ENCODE measurements at places on chromosomes 4 and X.

GRCh38 chrX:43745938-43746721 lies 90.0 kb downstream of the MAOA start:
- no peak for DNase-seq
- H3K27me3 ChIP-seq, result no peaks in the 10 kb centered on the region
- H3K4me1 ChIP-seq, result no peaks in the 10 kb centered on the region
- no peak overlapping the region for H3K4me3 ChIP-seq
- no peaks in the 10 kb centered on the region for H3K36me3 ChIP-seq
- H3K27ac ChIP-seq, result no peak overlapping the region

GRCh38 chrX:17052210-17052609 lies 105.8 kb downstream of the REPS2 start:
- no peak overlapping the region for H3K27ac ChIP-seq
- no peaks in the 10 kb centered on the region for H3K27me3 ChIP-seq
- no peak for DNase-seq
- no peaks in the 10 kb centered on the region for H3K36me3 ChIP-seq
- H3K4me3 ChIP-seq, result no peak overlapping the region

GRCh38 chr4:181536196-181536746 lies 706.9 kb upstream of the TENM3 start:
- no peak for DNase-seq
- H3K36me3 ChIP-seq, result no peaks in the 10 kb centered on the region
- no peaks in the 10 kb centered on the region for H3K4me1 ChIP-seq
- H3K27ac ChIP-seq, result no peak overlapping the region
- H3K27me3 ChIP-seq, result no peaks in the 10 kb centered on the region

GRCh38 chr4:26583538-26583864 lies 383 bp upstream of the TBC1D19 start:
- no peaks in the 10 kb centered on the region for H3K27me3 ChIP-seq
- no peaks in the 10 kb centered on the region for H3K36me3 ChIP-seq
- peak overlapping the region; percentile 71 for H3K4me3 ChIP-seq
- DNase-seq, result no peak

- H3K4me3 ChIP-seq, result no peak overlapping the region
- H3K27me3 ChIP-seq, result no peaks in the 10 kb centered on the region
- DNase-seq, result no peak
- no peaks in the 10 kb centered on the region for H3K36me3 ChIP-seq
- no peak overlapping the region for H3K27ac ChIP-seq
- peaks cover 5% of the 10 kb centered on the region for H3K4me1 ChIP-seq
Measured at GRCh38 chrX:136783159-136783558, 2.4 kb upstream of the ARHGEF6 start.

GRCh38 chrX:24080704-24081103 lies 25.9 kb downstream of the EIF2S3 start:
- no peaks in the 10 kb centered on the region for H3K27me3 ChIP-seq
- H3K4me1 ChIP-seq, result no peaks in the 10 kb centered on the region
- DNase-seq, result no peak
- H3K36me3 ChIP-seq, result no peaks in the 10 kb centered on the region

GRCh38 chr4:109665783-109666485 lies 37.3 kb downstream of the CASP6 start:
- no peak overlapping the region for H3K4me3 ChIP-seq
- H3K36me3 ChIP-seq, result no peaks in the 10 kb centered on the region
- no peak overlapping the region for H3K27ac ChIP-seq
- DNase-seq, result no peak

DNA sequence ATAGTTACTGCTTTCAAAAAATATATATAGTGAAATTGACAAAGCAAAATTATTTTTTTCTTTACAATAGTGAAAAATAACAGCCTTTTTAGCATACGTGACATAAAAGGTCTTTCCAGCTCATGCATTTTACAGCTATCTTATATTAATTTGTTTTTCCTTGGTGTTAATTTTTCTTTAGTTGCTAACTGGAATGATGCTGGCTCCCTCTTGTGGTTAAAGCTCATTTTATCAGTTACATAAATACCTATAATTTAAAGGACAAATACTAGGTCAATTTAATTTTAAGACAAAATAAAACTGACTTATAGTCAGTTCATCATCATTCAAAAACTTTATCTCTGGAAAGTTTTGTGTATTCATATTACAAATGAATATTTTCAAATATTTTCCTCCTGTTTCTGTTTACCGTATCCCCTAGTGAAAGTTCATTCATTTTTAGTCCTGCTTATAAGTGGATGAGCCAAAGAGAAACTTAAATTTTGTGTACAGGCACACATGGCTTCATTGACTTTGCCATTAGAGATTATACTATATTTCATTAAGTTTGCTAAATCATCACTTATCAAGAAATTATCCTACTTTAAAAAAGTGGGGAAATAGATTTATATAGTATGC lies 9.9 kb upstream of the ANAPC4 start:
- H3K27ac ChIP-seq, result no peak overlapping the region
- H3K4me1 ChIP-seq, result no peaks in the 10 kb centered on the region
- H3K27me3 ChIP-seq, result no peaks in the 10 kb centered on the region
- H3K4me3 ChIP-seq, result no peak overlapping the region

DNA sequence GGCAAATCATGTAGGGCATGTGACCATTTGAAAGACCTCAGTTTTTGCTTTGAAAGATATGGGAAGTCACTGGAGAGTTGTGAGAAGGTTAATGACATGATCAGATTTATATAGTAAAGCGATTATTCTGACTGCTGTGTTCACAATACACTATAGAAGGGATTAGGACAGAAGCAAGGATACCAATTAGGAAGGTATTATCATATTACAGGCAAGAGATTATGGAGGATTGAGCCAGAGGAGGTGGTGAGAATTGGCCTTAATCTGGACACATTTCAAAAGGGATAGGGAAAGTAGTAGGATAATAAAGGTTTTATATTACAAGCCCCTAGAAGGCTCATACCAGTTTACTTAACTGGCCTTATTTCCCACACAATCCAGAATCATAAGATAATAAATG lies 124.9 kb upstream of the POF1B start:
- DNase-seq, result no peak
- no peaks in the 10 kb centered on the region for H3K36me3 ChIP-seq
- no peak overlapping the region for H3K27ac ChIP-seq
- H3K4me3 ChIP-seq, result no peak overlapping the region

GRCh38 chr4:25002681-25003080 lies 28.1 kb downstream of the LGI2 start:
- H3K4me1 ChIP-seq, result no peaks in the 10 kb centered on the region
- no peak overlapping the region for H3K4me3 ChIP-seq
- no peak overlapping the region for H3K27ac ChIP-seq

GRCh38 chrX:16978193-16978984 lies 31.9 kb downstream of the REPS2 start:
- H3K27ac ChIP-seq, result no peak overlapping the region
- no peaks in the 10 kb centered on the region for H3K27me3 ChIP-seq
- no peak for DNase-seq
- H3K36me3 ChIP-seq, result no peaks in the 10 kb centered on the region
- no peak overlapping the region for H3K4me3 ChIP-seq

- no peak for DNase-seq
- no peak overlapping the region for H3K27ac ChIP-seq
- H3K4me1 ChIP-seq, result no peaks in the 10 kb centered on the region
- no peak overlapping the region for H3K4me3 ChIP-seq
Measured at GRCh38 chr4:5185551-5185950, 134.3 kb downstream of the STK32B start.

DNA sequence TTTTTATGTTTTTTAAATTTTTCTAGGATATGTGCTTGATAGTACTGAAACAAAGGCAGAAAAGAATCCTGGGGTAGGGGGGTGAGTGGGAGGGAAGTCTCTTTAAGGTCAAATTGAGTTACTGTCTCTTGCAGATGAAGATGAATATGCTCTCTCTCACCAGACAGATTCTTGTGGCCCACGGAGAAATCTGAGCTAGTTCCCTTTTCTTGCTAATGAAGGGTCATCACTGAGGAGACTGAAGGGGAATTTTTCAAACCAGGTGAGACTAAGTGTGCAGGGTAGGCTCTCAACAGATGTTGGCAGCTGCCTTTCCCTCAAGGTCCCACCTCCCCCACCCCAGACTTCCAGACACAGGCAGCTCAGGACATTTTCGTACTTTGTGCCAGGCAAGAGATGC lies 21.5 kb downstream of the FAM9C start:
- H3K4me1 ChIP-seq, result no peaks in the 10 kb centered on the region
- no peak for DNase-seq
- no peak overlapping the region for H3K4me3 ChIP-seq
- no peaks in the 10 kb centered on the region for H3K36me3 ChIP-seq
- no peaks in the 10 kb centered on the region for H3K27me3 ChIP-seq
- H3K27ac ChIP-seq, result no peak overlapping the region

DNA sequence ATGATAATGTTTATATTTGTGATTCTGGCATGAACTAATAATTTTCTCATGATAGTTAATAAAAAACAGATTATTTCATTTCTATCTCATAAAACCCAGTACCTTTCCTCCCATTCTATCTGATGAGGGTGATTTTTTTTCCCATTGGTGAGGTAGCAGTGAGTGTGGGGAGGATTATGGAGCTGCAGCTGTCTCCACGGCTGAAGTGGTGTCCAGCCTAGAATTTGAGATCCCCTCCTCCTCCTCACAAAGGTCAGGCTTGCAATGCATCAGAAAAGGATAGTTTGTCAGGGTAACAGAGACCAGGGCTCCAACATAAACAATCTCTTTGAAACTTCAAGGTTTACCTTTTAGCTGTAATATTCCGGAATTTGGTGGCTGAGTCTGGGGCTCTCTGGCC lies 60.9 kb downstream of the C4orf51 start:
- no peak overlapping the region for H3K27ac ChIP-seq
- no peak overlapping the region for H3K4me3 ChIP-seq
- DNase-seq, result no peak
- peaks cover 4% of the 10 kb centered on the region for H3K4me1 ChIP-seq
- no peaks in the 10 kb centered on the region for H3K27me3 ChIP-seq
- H3K36me3 ChIP-seq, result no peaks in the 10 kb centered on the region

GRCh38 chrX:21559417-21559816 lies 98.7 kb downstream of the KLHL34 start:
- H3K4me3 ChIP-seq, result no peak overlapping the region
- H3K36me3 ChIP-seq, result no peaks in the 10 kb centered on the region
- H3K27ac ChIP-seq, result no peak overlapping the region
- no peaks in the 10 kb centered on the region for H3K27me3 ChIP-seq
- DNase-seq, result no peak

GRCh38 chr4:57168982-57169381 lies 58.8 kb upstream of the IGFBP7 start:
- H3K36me3 ChIP-seq, result no peaks in the 10 kb centered on the region
- no peaks in the 10 kb centered on the region for H3K27me3 ChIP-seq
- peaks cover 7% of the 10 kb centered on the region for H3K4me1 ChIP-seq
- no peak overlapping the region for H3K4me3 ChIP-seq

- no peak overlapping the region for H3K4me3 ChIP-seq
- H3K27ac ChIP-seq, result no peak overlapping the region
- no peak for DNase-seq
- H3K27me3 ChIP-seq, result no peaks in the 10 kb centered on the region
- no peaks in the 10 kb centered on the region for H3K4me1 ChIP-seq
Measured at GRCh38 chrX:87621697-87622096, 104.1 kb downstream of the KLHL4 start.

- no peaks in the 10 kb centered on the region for H3K4me1 ChIP-seq
- H3K27ac ChIP-seq, result no peak overlapping the region
- DNase-seq, result no peak
- no peak overlapping the region for H3K4me3 ChIP-seq
Measured at GRCh38 chr4:34323549-34324320, 1920.6 kb downstream of the ARAP2 start.

DNA sequence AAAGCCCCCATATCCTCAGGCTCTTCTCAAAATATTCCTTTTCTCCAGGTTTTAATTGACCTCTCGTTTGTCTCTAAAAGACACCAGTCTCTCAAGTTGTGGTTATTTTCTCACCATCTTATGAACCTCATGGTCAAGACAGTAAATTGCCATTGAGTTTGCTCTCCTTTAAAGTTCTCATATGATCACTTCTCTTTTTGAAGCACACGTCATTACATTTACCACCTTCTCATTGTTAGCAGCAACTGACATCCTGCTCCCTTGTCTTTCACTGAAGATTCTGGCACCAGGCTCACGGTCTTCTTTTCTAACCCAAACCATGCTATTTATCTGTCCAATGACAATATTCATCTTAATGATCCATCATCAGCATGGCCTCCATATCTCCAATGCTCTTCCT lies 324.2 kb downstream of the TMA16 start:
- no peak overlapping the region for H3K27ac ChIP-seq
- H3K4me1 ChIP-seq, result no peaks in the 10 kb centered on the region
- H3K27me3 ChIP-seq, result no peaks in the 10 kb centered on the region
- DNase-seq, result no peak
- no peak overlapping the region for H3K4me3 ChIP-seq
- H3K36me3 ChIP-seq, result no peaks in the 10 kb centered on the region

DNA sequence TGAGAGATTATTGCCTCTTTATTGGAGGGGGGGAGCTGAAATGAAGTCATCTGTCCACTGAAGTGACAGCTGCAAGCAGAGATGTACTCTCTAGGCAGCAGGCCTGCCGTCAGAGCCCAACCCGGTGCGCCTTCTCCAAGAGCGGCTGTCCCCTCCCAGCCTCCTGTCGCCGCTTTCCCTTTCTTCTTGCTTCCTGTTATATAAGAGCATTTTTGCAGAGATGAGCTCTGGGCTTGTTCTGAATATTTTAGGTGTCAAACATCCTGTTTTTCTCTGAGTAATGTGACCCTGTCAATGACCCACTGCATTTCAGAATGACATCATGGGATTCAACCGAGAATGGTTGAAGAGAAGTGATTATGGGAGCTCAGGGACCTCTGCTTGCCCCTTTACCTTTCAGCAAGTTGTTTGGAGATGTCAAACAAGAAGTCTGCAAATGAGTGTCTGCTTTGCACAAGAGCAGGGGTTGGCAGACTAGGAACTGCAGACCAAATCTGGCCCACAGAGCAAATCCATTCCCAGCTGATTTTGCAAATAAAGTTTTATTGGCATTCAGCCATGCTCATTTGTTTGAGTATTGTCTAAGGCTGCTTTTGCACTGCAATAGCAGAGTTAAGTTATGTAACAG lies 79.9 kb downstream of the SLC9A6 start:
- H3K27ac ChIP-seq, result peak overlapping the region; percentile 36
- H3K4me3 ChIP-seq, result no peak overlapping the region
- DNase-seq, result no peak
- H3K4me1 ChIP-seq, result no peaks in the 10 kb centered on the region
- H3K36me3 ChIP-seq, result no peaks in the 10 kb centered on the region
- no peaks in the 10 kb centered on the region for H3K27me3 ChIP-seq

- DNase-seq, result no peak
- H3K27ac ChIP-seq, result no peak overlapping the region
- H3K36me3 ChIP-seq, result no peaks in the 10 kb centered on the region
Measured at GRCh38 chr4:28227764-28228163, 1367.1 kb downstream of the STIM2 start.
